Activated gamma-delta T cell treated with anti-CD3 and anti-CD28 coated beads, Interleukin-2, amount 50 U/mL, for 16 hours (primary cell): ENCODE measurements at places on chromosomes 3 and 15.

- no peak for DNase-seq
Observed at GRCh38 chr3:113571360-113571759, 39.0 kb downstream of the SIDT1 start.

- DNase-seq = no peak
Observed at GRCh38 chr3:161927131-161927530, 430.5 kb downstream of the OTOL1 start.

DNA sequence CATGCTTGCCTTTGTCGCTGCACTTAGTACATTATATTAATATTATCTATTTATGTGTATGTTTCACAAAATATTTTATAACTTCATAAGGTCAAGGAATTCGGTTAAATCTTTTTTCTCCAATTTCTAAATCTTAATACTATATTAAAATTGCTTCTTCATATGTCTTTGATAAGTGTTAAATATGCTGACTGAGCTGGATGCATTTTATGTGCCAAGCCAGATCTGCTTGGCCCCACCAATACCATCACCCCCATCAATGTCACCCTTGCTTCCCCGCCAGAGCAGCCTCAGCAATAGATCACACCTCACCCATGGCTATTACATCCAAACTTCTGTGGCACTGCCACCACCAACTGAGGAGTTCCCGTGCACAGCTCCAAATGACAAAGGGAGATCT lies 164.1 kb upstream of the STRIT1 start:
- no peak for DNase-seq

GRCh38 chr3:128226795-128227395 lies 73.6 kb downstream of the EEFSEC start:
- DNase-seq = no peak

DNA sequence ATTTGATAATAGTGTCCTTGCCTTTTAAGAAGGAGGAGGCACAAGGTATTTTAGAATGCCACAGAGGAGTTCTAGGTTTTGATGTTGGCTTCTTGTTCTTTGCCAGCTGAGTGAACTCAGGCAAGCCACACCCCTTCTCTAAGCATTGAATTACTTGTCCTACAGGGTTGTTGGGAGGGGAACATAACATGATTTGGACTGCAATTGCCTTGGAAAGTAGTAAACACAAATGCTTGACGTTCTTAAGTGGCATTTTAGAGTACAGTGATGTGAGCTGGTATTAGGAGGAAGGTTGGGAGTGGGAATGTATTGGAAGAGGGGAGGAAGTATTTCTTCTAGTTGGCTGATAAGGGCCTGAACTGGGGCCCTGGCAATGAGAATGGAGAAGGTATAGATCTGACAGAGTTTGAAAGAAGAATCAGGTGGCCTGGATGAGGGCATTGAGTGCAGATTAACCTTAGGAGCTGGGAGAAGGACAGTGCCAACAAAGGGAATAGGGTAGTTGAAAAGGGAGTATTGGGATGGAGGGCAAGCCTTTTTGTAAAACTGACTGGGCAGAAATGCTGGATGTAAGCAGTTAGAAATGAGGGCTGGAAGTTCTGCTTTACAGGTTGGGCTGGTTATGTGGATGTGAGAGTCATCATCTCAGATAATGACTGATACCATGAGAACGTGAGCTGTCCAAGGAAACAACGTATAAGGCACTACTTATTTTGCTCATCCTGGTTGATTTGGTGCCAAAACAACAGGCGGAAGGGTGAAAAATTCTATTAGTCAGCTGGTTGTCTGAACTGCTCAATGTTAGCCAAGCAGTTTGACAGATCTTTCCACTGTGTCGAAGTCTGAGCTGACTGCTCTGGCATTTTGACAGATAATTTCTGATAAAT lies 16.7 kb downstream of the KAT2B start:
- no peak for DNase-seq

DNA sequence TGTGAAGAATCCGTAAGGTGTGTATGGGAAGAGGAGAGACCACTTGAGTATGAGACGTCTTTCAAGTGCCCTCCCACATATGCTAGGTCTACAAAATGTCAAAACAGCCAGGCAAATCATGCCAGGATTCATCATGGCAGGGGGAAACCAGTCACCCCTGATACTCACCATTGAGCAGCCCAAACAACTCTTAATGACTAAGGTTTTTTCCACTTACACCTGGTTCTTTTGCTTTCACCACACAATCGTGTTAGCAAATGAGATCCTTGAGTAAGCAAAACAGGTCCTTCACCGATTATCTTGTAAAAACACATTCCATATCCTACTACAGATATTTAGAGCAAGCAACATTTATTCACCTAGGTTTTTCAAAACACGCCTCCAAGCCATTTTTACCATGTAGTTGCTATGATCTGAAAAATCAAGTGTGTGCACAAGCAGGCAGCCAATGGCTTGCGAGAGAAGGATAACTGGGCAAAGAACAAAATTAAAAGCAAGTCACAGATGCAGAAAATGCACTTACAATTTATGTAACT lies 177.5 kb upstream of the LPP start:
- DNase-seq = no peak

GRCh38 chr3:26307787-26308186 lies 314.8 kb upstream of the LRRC3B start:
- no peak for DNase-seq

DNA sequence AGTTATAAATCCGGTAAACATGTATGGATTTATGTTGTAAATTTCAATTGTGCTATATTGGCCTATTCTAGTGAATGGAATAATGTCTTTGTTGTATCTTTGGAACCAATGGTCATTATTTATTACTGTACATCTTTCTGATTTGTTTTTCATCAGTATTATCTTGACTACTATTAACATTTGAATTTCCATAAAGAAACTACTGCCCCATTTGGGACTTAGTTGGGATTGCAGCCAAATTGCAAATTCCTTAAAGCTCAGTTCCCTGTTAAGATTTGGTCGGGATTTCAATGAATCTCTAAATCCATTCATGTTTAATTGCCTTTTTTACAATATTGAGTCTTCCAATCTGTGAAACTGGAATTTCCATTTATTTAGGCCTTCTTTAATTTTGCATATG lies 822.4 kb upstream of the CADM2 start:
- DNase-seq = no peak

DNA sequence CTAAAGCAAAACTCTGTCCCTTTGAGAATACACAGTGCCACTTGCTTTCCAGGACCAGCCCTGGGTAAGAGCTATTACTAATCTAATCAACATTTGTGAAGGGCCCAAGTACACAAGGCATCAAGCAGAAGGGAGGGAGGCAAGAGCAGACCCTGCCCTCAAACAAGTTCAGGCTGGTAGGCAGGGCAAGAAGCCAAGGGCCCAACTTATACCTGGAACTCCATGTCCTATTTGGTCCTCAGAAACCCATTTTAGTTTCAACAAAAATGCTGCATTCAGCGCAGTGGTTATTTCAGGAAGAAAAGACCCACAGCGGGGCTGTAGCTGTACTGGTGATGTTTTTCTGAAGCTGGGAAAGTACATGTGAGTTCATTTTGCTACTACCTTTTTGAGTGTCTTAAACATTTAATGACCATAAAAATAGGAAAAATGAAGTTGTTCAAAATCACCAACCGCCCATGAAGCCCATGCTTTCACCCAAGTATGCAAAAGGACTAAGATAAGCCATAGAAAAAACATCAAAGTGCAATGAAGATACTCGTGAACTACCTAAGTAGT lies 2.8 kb downstream of the RPS17 start:
- DNase-seq = no peak

DNA sequence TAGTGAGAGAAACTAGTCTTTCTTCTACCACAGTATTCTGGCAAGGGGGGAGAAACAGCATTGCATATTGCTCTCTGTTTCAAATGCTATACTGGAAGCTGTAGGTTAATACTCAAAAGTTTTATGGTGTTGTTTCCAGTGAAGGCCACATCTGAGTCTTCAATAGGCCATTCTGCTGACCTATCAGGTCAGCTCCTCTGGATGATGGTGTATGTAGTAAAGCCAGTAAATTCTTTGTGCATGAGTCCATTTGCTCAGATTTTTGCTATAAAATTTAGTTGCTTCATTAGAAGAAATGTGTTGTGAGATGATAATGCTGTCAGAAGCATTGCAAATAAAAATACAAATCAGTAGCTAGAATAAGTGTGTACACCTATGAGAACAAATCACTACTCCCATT lies 64.9 kb upstream of the RBMS3 start:
- no peak for DNase-seq

DNA sequence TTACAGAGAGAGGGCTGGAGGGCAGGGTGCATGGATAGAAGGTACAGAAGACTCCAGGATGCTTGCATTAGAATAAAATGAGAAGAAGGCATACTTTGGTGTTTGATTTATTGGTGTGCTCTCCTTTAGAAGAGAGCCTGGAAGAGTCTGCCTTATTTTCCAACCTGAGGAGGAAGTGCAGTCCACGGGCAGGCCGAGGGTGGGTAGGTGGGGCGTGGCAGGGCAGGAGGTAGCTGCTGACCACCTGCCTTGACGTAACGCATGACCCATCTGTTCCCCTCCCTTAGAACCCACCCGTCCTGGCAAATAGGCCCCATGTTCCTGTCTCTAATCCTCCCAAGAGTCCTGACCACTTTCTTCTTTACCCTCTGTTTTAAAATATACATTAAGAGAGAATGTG lies 222.3 kb upstream of the LYSMD4 start:
- no peak for DNase-seq

GRCh38 chr3:170709046-170709445 lies 123.2 kb upstream of the SLC7A14 start:
- DNase-seq = no peak

DNA sequence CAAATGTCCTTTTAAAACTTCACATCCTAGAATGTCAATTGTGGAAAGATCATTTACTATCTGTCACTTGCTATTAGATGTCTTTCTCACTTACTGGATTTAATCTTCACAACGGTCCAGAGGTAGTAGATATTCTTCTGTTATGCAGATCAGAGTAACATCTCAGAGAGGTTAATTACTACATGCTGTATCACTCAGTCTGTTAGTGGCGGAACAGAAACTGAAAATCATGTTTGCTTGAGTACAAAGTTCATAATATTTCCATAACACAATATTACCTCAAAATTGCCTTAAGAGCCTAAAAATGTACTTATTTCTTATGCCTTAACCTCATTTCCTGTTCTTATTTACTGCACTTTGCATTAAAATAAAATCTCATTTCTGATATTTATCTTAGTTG lies 28.6 kb upstream of the GPR149 start:
- DNase-seq = no peak

DNA sequence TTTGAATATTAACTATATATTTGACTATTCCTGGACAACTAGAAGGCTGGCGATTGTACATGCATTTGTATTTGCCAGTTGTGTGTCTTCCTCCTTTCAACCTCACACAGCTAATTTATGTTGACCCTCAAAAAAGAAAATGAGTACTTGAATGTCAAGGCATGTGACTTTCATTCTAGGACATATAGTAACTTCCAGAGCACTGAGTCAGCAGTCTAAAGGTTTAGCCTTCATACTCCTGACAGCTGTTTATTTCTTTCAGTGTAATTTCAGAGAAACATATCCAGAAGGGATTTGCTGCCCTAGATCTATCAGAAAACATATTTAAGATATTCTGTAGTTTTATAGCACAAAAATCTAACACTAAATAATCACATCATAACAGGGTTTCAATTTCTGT lies 74.6 kb upstream of the GOLGA8J start:
- DNase-seq = no peak

DNA sequence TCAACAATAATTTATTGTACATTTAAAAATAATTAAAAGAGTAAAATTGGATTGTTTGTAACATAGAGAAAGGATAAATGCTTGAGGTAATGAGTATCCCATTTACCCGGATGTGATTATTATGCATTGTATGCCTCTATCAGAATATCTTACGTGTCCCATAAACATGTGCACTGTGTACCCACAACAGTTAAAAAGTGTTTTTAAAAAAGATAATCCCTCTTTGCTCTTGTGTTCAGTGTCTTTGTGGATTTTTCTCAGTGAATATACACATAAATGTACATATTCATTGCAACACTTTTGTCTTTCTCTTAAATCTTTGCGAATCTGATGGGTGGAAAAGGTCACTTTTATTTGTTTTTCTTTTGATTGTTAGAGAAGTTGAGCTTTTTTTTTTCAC lies 20.4 kb downstream of the YEATS2 start:
- DNase-seq = no peak

- no peak for DNase-seq
Observed at GRCh38 chr3:148070041-148070440, 627.7 kb upstream of the AGTR1 start.

GRCh38 chr3:192545333-192545732 lies 182.0 kb downstream of the FGF12 start:
- DNase-seq = no peak

DNA sequence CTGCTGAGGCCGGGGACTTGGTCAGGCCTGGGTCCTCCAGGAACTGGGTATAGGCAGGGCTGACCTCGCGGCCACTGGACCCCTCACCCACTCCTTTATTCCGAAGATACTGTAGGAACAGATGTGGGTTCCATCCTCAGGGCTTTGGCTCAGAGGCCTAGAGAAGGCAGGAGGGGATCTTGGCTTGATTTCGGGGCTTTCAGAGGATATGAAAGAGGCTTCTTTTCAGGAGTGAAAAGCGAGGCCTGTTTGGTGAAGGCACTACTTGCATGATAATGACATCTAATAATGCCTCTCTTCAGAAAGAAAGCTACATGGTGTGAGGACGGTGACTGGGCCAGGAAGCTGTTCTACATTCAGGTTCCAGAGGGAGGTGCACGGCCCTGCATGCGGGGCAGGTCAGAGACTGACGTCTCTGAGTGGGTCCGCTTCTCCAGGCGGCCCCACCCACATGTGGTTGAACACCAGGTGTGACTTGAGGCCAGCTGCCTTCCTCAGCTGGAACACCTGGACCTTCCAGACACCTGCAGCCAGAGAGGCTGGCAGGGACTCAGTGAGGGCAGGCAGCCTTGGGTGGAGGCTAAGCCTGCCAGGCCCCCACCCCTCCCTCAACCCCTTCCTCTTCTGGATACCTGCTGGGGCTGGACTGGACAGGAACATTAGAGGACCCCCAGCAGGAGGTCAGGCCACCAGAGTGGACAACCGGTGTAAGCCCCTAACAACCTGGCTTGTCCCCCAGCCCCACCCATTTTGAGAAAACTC lies 31.1 kb upstream of the HHATL start:
- DNase-seq = no peak

- no peak for DNase-seq
Observed at GRCh38 chr15:78623786-78624497, 3.1 kb upstream of the CHRNA3 start.

DNA sequence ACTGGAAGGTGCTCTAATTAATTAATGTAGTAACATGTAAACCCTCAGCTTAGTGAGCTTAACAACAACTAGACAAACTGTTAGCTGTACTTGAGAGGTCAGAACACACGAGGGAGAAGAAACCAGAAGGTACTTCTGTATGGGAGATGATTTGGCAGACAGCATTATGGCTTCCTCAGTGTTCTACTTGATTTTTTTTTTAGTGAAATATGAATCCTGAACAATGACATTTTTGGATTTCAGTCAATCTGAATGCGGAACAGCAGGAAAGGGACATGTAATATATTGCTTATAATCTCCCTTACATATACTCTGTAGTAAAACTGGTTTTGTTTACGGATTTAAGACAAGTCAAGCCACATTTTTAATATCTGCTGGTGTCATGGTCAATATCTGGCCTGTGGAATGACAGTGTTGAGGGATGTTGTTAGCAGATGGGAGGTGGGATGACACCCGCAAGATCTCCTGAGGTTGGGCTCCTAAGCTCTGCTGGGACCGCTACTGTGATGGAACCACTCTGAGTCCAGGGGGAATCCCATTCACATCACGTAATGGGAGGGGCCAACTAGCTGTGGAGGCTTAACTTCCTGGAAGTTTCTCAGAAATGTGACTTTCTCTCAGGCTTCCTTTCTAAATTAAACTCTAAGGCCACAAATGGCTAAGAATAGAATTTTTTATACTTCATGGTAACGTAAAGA lies 18.7 kb downstream of the TNFAIP8L3 start:
- no peak for DNase-seq
